ENCODE measurements at places on chromosomes 16 and 17.
A peak's percentile ranks its signal among the peaks of the same experiment; 100 is the strongest.

- no peak for DNase-seq
Measured at GRCh38 chr17:40816569-40816968, 5.8 kb downstream of the KRT10 start.

- peak; percentile 94 for DNase-seq
Measured at GRCh38 chr17:11644265-11645212, 46.3 kb downstream of the DNAH9 start.

DNA sequence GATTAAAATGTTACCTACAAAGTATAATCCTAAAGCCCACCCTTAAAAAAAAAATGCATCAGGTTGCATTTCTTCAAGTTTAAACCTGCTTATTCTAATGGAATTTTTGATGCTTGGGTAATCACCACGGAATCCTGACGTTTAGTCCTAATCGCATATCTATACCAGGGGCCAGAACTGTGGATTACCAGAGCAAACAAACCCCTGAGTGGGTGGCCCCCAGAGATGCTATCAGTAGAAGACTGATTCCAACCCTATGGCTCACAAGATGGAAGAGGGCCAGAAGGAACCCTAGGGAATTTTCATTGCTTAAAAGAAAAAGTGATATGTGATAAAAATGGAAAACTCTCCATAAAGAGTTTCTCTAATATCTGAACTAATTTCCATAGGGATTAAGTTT is 152.2 kb upstream of the NOG start:
- peak; percentile 14 for DNase-seq

GRCh38 chr16:85639529-85640253 is 26.6 kb downstream of the GSE1 start:
- peak; percentile 76 for DNase-seq

DNA sequence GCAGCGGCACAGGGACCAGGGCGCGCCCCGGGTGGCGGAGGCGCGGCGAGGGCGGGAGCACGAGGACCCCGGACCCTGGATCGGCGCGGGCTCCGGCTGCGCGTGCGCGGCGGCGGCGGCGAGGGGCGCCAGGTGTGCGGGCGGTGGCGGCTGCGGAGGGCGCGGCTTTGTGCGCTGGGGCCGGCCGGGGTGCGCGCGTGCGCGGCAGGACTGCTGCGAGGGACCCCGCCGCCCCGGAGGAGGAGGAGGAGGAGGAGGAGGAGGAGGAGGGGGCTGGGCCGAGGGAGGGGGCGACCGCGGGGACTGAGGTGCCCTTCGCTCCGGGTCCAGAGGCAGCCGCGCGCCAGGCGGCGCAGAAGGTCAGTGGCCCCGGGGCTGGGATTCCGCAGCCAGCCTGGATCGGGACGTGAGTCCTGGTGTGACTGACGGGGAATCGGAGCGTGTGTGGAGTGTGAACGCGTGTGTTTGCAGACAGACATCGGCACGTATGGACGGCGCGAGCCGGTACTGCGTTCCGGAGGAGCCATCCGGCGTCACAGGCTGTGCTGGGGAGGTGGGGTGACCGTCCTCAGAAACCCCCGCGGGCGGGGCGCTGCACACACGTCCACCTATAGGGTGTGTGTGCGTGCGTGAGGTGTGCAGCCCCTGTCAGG is 19.5 kb upstream of the RAP1GAP2 start:
- no peak for DNase-seq

DNA sequence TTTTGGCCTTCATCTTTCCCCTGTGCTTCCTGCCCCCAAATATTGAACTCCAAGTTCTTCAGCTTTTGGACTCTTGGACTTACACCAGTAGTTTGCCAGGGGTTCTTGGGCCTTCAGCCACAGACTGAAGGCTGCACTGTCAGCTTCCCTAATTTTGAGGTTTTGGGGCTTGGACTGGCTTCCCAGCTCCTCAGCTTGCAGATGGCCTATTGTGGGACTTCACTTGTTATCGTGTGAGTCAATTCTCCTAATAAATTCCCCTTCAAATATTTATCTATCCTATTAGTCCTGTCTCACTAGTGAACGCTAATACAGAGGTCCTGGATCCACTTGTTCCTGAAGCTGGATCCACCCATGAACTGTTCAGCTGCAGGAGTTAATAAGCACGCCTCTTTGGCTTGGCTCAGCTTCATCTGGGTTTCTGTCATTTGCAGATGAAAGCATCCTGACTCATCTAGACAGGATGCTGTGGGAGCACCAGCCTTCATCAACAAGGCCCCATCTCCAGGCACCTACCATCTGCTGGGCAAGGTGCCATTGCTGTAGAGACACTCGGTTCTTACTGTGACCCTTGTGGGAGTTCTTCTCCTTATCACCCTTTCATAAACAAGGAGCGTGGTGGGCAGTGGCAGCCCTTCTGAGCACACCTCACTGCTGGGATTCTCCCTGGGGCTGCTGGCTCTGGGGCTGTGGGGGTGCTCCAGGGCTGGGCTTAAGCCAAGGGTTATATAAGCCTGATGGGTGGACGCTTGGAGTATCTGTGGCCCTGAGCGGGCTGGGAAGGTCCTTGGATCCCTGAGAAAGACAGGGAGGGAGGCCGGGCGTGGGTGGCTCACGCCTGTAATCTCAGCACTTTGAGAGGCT is 23.1 kb downstream of the LAT start:
- DNase-seq = no peak

GRCh38 chr17:16444258-16444886 is 29.0 kb downstream of the TRPV2 start:
- DNase-seq = peak; percentile 46

- no peak for DNase-seq
Measured at GRCh38 chr17:75288359-75288758, 874 bp downstream of the SLC25A19 start.

Measured in A673 (cell line).